Activated CD4-positive, alpha-beta T cell treated with anti-CD3 and anti-CD28 coated beads for 36 hours (primary cell): ENCODE measurements at places on chromosomes 4 and X. TPM values are rescaled to one million over a fixed set of nuclear protein-coding genes. Genes with fewer than 3 reads are reported as not detected.

- no peak for DNase-seq
Measured at GRCh38 chrX:49060914-49061313, 2.1 kb downstream of the CCDC120 start.

Gene AMBN
- total RNA-seq = not detected

- DNase-seq = peak; percentile 53
Measured at GRCh38 chrX:19544693-19545305, 29.5 kb upstream of the MAP3K15 start.

GRCh38 chr4:561426-561825 is 14.7 kb downstream of the TMEM271 start:
- no peak for DNase-seq

DNA sequence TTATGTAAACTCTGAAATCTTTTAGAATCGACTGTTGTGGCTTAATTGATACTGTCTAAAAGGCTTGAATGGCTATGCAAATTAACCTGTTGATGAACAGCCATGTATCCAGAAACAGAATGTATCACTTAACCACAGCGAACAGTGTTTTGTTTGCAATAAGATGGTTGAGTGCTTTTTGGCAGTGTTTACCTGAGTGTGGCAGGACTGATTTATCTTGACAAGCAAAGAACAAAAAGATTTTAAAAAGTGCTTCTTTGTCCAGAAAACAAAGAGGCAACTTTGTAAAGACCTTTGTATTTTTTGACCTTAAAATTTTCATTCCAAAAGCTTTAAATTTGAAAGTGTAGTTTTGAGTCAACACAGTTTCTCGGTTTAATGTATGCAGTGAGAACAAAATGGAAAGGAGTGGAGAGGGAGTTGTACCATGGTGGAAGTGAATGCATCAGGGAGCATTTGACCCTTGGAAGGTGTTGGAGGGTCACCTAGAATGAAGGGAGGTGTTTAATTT is 18.0 kb downstream of the ARHGAP10 start:
- DNase-seq = no peak

GRCh38 chr4:137994853-137995252 is 247.3 kb downstream of the SLC7A11 start:
- DNase-seq = no peak

Gene FABP2
- not detected for total RNA-seq

Gene IL15
- 1.1 TPM for total RNA-seq

DNA sequence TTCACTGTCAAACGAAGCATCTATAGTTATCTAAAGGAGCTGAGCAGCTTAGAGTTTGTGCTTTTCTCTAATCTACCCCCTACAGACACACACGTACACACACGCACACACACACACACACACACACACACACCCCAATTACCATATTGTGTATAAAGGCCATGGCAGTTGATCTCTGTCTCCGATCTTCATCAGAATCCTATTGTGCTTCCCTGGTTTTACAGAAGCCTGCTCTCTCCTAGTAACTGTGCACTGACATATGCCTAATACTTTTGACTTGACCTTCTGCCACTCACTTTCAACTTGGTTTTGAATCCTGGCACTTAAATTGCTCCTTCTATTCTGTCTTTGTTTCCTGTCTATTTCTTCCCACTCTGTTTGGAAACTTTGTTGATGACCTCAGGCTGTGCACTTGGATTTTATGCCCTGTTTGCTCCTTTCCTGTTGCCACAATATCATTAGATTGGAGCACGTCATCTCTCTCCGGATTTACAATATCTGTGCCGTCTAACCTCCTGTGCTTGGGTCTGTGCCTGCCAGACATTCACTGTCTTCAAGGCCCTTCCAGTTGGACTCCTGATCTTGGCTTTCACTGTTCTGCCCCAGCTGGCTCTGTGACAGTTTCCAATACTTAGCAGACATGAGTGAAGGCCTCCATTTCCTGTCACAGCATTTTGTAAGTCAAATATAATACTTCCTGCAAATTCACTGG is 928.1 kb downstream of the FAT4 start:
- no peak for DNase-seq

Gene MAGEA2B
- not detected for total RNA-seq

DNA sequence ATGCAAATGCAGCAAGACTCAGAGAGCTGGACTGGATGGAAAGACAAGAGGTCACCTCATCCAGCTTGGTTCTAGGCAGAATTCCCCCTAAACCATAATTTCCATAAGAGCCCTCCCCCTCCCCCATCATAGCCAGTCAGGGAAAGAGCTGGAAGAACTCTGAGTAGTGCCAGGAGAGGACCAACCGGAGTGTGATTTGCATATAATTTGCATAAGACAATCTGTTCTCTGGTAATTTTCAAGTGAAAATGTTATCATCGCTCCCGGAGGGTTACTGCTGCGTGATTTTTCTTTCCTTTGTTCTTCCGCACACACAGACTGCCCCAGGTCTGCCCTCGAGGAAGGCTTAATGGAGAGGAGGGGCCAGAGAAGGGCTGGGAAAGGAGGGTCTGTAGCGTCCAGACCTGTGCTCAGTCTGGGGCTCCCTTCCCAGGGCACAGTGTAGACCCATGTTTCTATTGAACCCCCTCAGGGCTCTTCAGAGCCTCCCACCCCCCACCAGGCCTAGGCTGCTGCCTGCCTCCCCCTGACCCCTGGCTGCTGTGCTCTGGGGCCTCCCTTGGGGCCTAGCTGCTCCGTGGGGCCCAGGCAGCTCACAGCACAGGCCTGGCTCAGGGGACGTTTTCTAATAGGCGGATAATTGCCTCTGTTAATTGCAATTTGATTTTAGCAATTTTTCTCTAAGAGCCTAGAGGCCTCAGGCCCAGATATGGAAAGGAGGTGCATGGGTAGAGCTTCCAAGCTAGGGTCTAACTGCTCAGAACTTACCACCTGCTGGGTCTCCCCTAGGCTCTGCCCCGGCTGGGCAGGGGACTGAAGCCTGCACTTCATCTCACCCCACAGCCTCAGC is 90.4 kb upstream of the PJA1 start:
- DNase-seq = no peak

GRCh38 chrX:118571836-118572235 is 76.2 kb downstream of the DOCK11 start:
- no peak for DNase-seq

Gene SLC6A14
- total RNA-seq = not detected

DNA sequence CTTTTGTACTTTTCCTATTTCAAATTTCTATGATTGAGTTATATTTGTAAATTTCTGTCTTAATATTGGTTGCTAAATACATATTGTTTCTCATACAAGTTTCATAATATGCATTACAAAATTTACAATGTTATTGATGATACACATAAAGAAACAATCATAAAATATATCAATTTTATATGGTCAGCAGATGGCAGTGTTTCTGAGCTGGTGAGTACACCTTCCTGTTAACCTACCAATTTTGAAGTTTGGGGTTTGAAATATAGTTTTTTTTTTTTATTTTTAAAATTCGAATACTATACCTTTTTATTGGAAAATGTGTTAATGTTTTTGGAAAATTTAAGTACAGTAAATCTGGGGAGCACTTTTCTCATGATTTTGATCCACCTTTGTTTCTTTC is 1953.1 kb upstream of the ADGRL3 start:
- DNase-seq = no peak

DNA sequence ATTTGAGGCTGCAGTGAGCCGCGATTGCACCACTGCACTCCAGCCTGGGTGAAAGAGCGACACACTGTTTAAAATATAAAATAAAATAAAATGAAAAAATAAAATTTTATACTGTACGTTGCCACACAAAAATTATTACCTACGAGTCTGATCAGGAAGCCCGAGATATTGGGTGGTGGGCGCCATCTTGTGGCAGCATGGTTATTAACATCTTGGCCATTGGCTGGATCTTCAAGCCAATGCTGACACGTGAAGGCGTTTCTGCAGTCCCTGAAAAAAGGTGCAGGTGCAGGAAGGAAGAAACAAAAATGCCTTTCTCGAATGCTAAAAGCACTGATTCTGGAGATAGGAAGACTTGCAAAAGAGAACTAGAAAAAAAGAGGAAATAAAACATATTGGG is 4.9 kb upstream of the TLR8 start:
- peak; percentile 81 for DNase-seq

DNA sequence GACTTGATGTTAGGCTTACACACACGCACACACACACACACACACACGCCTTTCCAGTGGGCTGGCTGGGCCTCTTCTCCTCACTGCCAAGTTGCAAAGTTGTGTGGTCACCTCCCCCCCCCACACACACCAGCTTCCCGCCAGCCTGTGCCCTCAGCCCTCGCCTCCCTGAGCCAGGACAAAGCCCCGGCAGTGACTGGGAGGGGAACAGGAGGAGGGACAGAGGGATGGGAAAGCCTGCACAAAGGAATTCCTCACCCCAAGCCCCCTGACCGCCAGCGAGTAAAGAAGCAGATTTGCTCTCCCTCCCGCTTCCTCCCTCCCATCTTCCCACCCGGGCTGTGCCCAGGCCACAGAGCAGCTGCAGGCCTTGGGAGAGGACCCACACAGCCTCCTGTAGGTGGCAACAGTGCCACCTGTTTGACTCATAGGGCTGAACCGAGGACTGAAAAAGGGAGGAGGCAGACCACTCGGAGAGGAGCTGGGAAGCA is at the start of gene GDPD2:
Gene GDPD2 (plus strand): TSS at position 464 of the 491 bp plus-strand sequence. CDS start 1,671 bp downstream, outside the sequence.
- DNase-seq = no peak

GRCh38 chr4:155999725-156000124 is 46.1 kb upstream of the CTSO start:
- DNase-seq = peak; percentile 17

DNA sequence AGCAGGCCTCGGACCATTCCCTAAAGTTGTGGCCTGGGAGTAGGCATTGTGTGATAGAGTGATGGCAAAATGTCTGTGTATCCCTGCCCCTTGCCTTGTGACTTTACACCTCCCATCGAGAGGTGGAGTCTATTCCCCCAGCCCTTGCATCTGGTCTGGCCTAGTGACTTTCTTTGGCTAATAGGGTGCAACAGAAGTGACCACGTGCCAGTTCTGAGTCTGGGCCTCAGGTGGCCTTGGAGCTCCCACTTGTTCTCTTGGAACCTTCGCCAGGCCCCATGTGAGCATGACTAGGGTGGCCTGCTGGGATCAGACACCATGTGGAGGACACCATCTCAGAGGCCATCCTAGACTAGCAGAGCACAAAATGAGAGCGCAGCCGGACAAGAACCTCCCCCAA is 3.9 kb upstream of the RNF4 start:
- DNase-seq = no peak

Gene AWAT2
- not detected for total RNA-seq

Gene ZNF711
- 1.0 TPM for total RNA-seq

DNA sequence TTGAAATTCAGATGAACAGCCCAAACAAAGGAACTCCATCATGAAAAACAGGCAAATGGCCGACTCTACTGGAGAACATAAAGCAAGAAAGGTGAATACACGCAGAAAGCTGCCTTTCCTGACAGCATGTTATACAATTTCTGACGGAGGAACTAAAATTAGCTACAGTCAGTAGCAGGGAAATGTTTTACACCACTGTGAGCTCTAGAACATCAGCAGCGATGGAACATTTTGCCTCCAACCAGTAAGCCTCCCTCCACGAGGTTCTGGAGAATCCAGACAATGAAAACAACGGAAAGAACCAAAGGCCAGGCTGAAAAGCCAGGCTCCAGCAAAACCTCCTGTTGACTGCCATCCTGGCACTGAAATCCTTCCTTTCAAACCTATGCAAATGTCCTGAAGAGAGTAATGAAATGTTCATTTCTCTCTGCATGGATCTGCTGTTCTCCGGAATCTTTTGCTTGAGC is 78.9 kb downstream of the IRF2 start:
- no peak for DNase-seq

DNA sequence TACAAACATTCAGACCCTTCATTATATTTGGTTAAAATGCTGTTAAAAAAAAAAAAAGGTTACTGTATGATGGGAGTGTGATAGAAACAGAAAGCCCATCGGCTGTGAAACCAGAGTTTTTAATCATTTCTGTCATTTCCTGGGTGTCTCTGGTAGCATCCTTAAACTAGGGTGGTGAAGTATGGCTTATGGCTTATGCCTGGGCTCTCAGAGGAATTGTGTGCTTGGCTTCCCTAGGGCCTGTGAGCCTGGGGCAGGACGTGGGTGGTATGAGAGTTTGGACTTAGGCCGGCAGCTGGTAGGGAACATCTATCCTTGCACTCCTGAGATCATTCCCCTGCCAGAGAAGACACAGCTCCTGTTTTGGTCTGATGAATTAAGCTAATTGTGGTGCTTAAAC is 52.2 kb downstream of the DCUN1D4 start:
- no peak for DNase-seq

DNA sequence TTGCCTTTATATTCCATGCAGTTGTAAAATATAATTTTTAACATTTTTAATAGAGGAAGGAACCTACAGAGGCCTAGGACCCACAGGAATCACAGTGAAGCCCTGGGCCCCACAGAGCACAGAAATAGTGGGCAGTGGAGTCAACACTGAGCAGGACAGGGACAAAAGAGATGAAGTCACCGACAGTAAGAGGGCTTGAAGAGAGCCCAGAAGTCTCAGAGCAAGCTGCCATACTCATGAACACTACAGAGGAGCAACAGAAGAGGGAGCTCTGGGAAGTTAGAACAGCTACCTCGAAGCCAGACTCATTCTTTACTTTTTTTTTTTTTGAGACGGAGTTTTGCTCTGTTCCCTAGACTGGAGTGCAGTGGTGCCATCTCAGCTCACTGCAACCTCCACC is 149.3 kb upstream of the TENM3 start:
- no peak for DNase-seq

- DNase-seq = no peak
Measured at GRCh38 chrX:40467454-40467853, 113.3 kb upstream of the ATP6AP2 start.

- no peak for DNase-seq
Measured at GRCh38 chr4:105843941-105844340, 51.3 kb upstream of the NPNT start.

GRCh38 chr4:7337196-7338058 is 97.3 kb downstream of the PSAPL1 start:
- DNase-seq = no peak

Gene UGT2A1
- not detected for total RNA-seq

DNA sequence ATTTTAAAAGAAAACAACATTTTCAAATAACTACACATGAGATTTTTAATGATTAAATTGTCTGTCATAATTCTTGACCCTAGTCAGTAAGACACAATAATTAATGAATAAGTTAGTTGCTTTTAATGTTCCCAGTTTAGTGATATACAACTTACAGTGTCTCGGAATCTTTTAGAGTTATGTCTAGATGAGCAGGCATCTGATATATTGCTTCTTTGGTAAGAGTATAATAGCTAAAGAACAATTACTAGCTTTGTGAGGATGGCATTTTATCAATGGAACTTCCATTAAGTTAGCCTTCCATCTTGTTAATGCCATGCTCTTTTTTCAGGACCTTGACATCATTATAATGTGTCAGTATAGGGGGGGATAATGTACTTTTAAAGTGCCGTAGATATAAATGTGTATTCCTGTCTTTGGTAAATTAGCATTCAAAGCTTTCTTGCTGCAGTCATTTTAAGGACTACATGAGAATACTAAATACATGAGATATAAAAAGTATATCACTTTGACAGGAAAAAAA is 425.1 kb downstream of the PDHA2 start:
- DNase-seq = no peak

Gene KIAA1210
- total RNA-seq = not detected

DNA sequence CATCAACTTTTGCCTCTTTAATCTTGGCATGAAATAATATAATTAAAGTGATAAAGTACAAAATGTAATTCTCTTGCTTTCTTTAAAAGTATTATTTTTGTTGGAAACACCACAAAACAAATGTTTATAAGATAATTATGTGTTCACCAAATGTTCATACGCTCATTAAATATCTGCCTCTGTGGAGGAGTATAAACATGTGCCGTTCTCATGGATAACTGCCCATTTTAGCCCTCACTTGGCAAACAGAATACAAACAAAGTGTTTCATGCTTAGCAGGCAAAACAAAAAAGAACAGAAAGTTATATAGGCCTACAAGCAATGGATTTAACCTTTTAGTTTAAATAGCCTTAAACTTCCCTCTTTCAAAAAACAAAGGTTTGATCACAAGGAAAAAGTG is 800.5 kb upstream of the DIAPH2 start:
- no peak for DNase-seq

Gene GDPD2
- not detected for total RNA-seq
